Right ventricle myocardium inferior (tissue), 1 donor: ENCODE measurements at places on chromosomes 2 and 18. TPM values are rescaled to one million over a fixed set of nuclear protein-coding genes. Genes with fewer than 3 reads are reported as not detected.

PGAP1 gene
- 5.2 TPM for total RNA-seq

RMDN2 gene
- total RNA-seq: 5.8 TPM

PFN4 gene
- total RNA-seq: 0.32 TPM

CRYGC gene
- total RNA-seq: not detected

AP1S3 gene
- total RNA-seq: 0.35 TPM

EMX1 gene
- not detected for total RNA-seq

IL1F10 gene
- not detected for total RNA-seq

DNA sequence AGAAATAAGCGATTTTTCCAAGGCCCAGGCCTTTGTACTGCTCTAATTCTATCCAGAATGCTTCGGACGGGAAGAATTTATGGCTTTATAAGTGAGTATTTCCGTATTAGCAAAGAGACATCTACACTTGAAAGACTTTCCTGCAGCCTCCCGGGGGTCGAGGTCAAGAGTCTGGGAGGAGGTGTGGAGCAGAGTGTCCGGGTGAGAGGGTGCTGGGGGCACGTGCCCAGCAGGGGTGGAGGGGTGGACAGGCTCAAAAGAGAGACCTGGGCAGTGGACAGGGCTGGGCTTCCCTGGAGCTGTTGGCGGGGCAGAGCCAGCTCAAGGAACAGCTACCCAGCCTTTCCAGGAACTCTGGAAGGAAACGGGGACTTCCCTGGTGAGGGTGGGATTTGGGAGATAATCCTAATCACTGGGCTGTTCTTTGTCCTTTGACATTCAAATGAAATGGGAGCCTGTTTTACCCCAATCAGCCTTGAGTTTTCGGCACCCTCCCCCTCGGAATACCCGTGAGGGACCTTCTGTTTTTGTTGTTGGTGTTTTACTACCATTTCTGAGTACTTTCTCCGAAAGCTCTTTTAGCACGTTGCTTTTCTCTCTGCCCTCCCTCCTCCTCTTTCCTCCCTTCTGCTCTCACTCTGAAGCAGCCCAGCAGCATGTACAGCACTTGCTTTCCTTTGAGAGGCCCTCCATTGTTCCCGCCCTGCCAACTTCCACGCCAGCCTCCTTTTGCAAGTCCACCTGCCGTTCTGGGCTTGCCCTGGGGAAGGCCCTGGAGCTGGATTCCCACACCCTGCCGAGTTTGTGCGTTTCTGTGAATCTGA, 164.7 kb downstream of the AGAP1 start:
- no peak for DNase-seq

- no peak for DNase-seq
These were observed 91.7 kb upstream of the TFCP2L1 start for GRCh38 chr2:121376535-121377250.

- no peak for DNase-seq
These were observed 318.7 kb downstream of the CYP26B1 start for GRCh38 chr2:71829008-71829407.

- DNase-seq: no peak
These were observed 55.5 kb downstream of the EMILIN2 start for GRCh38 chr18:2902327-2902726.

DNA sequence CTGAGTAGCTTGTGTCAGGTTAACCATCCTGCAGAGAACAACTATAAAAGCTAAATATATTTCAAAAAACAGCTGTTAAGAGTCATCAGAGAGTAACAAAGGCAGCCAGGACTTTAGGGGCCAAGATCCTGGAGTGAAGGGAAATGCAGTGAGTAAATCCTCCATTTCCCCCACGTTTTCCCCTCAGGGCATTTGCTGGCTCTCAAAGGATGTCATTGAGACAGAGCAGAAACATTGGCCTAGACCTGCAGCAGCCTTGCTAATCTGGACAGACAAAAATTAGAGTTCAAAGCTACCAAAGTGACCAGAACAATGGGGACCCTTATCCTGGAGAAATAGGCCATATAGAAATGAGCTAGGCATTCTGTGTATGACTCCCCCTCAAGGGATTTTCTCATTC, 21.1 kb upstream of the KLHL29 start:
- DNase-seq: no peak

GRCh38 chr2:20539776-20540586, 93.1 kb downstream of the RHOB start:
- DNase-seq: no peak

DNA sequence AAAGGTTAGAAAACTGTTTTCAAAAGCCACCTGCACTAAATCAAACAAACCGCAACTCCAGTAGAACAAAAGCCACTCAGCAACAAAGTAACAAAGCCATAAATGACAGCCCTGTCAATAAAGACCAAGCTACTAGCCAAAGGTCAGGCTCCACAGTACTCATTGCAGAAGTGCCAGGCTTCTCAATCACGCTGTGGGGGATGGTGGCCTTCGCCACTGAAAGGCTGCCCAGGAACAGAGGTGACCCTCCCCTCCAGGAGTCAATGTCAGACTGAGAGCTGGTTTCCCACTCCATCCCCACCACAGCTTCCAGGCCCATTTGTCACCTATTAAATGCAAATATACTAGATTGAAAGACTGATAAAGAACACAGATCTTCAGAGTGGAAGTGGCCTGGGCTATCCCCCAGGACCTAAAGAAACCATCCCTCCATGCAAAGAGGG, 5.9 kb downstream of the ATP8B1 start:
- no peak for DNase-seq

- DNase-seq: no peak
These were observed 97.8 kb upstream of the AQP4 start for GRCh38 chr18:26963292-26963691.

DNA sequence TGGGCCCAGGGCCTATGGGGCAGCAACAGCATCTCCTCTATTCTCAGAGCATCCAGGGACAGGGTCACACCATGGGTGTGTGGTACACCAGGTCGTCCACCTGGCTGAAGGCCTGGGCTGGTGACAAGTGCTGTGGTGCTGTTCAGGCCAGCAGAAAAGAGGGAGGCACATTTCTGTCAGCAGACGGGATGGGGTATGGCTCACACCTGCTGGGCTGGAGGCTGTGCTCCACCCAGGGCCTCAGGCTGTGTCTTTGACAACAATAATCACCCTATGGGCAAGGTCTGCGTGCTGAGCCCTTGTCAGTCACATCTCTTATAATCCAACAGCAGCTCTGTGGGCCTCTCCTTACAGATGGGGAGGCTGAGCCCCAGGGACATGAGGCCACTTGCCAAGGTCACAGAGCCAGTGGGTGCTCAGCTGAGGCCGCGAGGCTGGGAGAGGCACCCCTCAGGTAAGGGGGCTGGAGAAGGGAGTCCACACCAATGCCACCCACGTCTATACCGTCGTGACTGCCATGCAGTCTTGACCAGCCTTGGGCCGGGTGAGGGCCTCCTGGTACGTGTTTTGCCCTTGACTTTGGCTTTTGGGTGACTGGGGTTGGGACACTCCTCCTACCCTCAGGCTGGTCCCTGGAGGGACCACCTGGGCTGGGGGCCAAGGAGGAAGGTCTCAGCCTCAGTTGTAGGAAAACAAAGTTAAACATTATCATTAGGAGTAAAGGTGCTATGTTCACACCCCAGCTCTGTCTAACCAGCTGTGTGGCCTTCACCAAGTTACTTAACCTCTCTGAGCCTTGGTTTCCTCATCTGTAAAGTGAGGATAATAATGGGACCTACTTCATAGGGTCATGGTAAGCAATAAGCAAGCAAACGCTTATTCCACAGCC, 5.6 kb upstream of the HS6ST1 start:
- peak; percentile 53 for DNase-seq

DNA sequence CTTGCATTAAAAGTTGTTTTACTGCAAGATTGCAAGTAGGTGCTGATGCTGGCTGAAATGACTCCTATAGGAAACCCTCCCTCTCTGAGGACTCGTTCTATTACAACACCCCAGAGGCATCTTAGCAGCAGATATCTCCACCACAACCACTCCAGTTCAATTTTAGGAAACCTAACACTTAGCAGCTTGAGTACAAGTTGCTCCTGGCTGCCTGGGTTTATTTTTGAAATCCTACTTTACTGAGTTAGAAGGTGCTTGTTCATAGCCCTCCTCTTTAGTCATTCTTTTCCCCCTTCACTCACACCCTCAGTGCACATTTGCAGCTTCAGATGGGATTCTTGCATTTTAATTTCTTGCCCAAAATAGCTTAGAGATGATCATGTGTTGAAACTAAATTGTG, 111.5 kb downstream of the MTCL1 start:
- no peak for DNase-seq

GRCh38 chr18:10989486-10989885, 159.9 kb downstream of the PIEZO2 start:
- DNase-seq: no peak

DNA sequence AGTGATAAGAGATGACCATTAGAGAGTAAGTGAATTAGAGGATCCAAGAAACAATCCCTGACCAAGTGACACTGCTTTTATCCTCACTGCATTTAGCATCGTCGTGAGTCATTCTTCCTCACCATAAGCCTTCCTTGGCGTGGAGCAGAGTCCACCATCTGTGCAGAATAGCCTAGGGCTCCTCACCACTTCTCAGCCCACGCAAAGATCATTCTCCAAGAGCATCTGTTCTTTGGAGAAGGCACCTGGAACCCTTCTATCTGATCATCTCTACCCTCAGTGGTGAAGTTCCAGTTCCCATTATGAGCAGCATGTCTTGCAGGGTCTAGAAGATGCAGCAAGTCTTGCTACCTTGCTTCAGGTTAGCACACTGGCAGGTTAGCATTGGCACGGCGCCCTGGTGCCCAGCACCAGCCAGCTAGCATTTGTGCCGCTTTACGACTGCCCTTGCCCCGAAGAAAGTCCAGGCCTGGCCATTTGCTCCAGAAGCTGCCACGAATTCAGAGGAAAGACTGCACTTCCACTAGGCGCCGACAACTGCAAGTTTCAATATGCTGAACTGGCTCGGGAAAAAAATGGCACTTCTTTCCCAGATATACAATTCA, 225.8 kb downstream of the TTC32 start:
- DNase-seq: no peak

GRCh38 chr2:197426723-197427603, 7.9 kb downstream of the SF3B1 start:
- DNase-seq: no peak

DNA sequence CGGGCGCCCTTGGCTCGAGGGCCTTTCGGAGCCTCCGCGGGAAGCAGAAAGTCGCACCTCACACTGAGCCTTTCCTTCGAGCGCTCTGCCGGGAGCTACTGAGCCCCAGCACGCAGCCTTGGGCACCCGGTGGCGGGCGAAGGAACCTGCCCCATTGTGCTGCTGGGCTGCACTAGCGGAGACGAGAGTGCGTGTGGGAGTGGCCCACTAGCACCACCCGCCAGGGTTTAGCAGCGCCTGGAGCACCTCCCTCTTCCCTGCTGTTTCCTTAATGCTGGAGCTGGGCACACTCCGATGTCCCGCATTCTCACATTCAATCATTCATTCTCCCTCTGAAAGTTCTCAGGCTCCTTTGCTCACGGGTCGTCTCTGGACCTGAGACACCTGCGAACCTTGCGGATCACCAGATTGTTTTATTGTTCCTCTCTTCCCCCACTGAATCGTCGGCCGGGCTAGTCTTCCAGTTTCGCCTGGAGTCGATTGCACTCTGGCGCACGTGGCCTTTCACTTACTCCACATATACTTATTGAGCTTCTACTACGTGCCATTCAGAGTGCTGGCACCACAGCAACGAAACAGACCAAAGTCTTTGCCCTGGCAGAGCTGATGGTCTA, 8.5 kb upstream of the PAX3 start:
- no peak for DNase-seq

DNA sequence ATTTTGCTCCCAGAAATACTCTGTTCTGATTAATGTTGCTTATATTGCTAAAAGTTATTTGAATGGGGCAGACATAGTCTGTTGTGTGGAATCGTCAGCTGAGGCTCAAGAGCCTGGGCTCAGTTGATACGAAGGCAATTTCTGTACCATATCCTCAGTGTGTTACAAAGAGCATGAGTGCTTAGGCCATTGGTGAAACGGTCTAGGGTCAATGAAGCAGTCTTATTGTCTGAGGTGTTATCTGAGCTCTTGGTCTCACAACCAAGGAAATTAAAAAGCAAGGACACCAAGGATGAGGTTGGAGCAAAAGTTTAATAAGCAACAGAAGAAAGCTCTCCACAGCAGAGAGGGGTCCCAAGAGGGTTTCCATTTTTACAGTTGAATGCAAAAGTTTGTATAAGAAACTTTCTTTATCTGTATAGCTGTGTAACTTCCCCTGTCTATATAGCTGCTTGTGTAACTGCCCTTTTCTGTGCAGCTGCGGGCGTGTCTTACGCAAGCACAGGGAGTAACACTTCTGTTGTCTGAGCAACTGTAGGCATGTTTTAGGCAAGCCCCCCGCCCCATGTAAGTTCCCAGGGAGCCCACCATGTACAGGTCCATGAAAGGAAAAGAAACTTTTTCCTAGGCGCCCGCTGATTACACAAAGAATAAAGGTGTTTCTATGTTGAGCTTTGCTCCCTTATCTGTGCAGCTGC, 40.6 kb upstream of the DSC1 start:
- peak; percentile 88 for DNase-seq

GRCh38 chr2:203035879-203036470, 21.3 kb downstream of the NBEAL1 start:
- no peak for DNase-seq

GRCh38 chr2:109647636-109648035, 33.5 kb downstream of the SOWAHC start:
- DNase-seq: no peak

DNA sequence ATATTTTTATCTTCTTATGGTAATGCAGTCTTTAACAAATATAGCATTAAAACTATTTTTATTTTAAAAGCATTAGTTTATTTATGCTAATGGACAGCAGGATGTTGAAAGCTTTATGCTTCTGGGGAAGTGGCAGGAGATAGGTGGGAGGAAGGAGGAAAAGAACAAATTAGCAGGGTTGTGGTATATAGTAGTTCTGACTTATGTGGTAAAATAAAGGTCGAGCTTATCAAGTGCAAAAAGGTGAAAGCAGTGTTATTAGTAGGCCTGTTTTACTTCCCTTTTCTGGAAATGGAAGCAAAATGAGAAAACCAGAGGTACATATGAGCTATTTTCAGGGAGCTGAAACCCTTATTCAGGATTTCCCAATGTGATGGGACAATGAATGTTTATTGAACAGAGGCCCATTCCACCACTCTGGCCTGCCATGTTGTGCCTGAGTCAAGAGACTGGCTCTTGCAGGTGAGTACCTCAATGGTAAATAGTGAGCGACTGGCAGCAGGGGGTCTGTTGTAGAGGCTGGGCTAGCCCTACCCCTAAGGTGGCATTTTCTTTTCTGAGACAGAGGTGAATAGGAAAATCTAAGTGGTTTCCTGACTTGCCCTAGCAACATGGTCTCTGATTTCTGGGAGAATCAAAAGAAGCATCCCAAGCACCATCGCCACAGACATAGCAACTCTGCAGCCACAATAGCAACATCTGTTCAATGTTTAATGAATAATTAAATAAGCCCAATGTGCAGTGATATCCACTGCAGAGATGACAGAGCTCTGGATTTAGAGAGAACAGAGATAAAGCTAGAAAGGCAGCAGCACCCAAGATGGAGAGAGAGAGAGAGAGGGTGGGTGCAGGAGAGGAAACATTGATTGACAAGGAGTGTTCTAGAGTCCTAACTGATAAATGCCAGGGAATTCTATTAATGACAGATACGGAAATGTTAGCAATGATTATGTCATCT, 119.7 kb downstream of the UPP2 start:
- no peak for DNase-seq

GRCh38 chr2:76491503-76491902, 780.8 kb upstream of the GCFC2 start:
- DNase-seq: no peak
